ENCODE measurements at places on chromosomes 6 and 20.

DNA sequence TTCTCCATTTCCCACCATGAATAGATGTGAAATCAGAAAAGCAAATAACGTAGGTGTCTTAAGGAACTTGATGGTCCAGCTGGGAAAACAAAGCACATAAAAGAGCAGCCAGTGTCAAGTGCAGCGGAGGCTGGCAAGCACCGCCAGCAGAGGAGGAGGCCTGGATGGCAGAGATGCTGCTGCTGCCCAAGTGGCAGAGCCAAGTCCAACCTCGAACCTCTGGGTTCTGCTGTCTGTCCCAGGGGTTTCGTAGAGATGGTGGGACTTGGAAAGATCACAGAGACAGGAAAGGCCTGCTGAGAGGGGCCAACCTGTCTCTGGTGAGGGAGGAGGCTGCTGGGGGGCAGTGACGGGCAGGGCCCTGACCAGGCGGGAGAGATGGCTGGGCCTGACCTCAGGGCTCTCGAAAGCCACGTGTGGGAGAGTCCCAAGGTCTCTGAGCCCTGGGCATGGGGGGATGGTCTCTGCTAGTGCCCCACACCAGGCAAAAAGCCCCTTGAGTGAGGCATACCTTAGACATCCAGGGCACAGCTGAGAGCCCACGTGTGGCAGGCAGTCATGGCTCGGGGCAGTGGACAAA, 77.3 kb downstream of the TCP11 start:
- no peak for DNase-seq

DNA sequence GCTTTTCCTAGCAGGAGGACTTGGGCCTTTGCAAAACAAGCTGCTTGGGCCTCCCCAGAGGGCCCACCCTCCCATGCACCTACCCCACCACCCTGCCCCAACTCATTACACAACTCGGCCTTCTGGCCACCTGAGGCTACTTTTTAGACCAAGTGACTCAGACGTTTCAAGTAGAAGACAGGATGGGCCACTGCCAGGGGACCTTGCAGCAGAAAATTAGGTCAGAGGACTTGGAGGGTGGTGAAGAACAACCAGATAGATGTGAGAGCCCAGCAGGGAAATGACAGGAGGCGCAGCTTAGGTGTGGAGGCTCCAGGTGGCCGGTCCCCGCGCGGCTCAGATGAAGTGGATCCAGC, 1.4 kb downstream of the PPP1R3D start:
- no peak for DNase-seq

DNA sequence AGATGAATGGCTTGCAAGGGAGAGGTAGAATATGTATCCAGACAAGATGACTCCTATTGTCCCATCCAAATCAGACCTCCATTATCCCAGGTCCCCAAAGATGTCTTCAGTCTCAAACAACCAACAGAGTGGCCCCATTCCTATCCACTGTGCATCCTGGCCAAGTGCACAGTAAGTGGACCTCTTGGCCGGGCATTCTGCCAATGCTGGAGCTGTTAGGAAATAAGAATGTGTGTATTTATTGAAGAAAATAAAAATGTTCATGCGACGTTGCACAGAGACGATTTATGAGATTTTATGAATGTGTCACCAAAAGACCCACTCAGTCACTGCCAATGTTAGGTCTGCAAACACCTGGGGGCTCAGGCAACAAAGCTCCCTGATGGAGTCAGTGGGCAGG, 196.0 kb downstream of the MAFB start:
- no peak for DNase-seq

DNA sequence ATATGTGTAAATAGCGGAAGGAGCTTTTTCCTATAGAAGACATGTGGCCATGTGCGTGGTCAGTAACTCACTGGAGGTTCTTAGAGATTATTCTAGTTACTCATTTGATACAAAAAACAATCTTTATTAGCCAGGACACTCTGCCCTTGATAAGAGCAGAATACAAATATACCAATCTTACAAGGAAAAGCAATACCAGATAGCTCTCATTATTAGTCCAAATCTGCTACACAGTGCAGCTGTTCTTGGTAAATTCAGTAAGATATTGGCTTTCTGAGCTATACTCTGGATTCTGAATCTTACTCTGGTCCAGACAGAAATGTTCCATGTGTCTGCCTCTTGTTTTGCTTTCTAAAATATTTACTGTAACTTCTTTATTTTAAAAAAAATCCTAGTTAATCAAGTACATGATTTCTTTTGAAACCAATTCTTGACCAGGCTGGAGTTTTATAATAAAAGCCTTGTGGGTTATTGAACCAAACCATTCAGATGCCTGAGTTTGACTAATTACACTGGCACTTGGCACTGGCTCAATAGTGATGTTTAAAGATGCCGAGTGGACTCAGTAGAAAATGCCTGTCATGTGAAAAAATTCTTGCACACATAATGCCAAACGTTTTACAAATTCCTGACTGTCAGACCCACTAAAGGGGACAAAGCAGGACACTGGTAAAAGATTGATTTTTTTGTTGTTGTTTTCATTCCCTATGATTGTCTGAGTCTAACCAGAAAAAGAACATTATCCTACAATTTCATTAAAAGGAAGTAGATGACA, 242.8 kb upstream of the TCF21 start:
- DNase-seq: no peak

DNA sequence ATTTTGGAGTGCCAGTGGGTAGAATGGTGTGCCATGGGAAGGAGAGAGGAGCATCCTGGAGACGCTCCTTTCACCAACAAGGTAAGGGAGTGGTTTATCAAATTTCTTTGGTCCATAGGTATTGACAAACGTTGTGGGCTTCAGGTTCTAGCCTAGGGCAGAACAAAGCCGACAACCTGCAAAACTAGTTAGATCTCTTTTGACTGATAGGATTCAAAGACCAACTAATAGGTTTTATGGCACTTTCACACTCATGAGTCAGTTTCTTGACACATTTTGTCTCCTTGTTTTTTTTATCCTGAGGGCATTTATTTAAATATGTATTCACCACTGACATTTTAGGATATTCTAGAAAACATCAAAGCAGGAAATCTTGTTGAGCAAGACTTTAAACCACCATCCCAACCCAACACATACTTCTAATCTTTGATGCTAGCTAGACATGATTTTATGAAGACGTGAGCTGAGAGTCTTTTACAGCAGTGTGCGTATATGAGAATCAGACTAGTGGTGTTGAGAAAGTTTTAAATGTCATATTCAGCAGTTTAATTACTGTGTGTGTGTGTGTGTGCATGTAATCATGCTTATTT, 370.4 kb upstream of the HSF2 start:
- DNase-seq: no peak

GRCh38 chr20:46688151-46689081, 828 bp downstream of the TP53RK start:
- DNase-seq: no peak

DNA sequence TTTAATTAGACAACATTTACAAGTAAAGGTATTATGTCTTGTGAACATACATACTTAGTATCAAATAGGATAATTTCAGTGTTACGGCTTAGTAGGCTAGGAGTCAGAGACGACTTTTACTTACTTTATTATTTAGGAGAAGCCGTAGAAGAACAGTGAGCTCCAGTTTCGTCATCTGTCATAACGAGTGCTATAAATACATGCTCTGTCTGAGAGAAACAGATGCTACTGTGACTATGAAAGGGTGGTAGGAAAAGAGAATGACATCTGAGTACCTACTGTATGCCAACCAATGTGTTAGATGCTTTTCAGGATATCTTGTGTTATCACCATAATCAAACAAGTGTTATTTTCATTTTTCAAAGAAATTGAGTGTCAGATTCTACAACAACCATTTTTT, 119.0 kb downstream of the EYA4 start:
- DNase-seq: no peak

- peak; percentile 31 for DNase-seq
Measured at GRCh38 chr6:167825332-167826229, 1.1 kb upstream of the AFDN start.

DNA sequence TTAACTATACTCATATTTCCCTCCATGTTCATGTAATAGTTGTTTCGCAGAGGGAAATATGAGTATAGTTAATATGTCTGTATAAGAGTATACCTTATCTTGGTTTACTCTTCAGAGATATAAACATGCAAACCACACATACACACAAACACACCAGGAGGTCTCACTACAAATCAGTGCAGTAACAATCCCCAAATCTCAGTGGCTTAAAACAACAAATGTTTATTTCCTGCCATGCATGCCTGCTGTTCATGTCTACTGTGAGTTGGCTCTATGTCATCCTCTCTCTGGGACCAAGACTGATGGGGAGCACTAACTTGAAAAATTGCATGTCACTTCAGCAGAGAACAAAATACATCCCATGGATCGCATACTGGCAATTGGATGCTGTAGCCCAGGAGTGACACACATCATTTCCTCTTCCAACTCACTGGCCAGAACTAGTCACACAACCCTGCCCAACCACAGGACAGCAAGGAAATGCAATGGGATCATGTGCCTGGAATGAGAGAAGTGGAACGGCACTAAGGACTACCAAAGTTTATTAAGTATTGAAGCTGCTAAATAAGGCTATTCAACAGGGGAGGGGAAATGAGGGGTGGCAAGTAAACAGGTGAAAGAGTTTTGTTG, 89.0 kb upstream of the DTNBP1 start:
- DNase-seq: no peak

- peak; percentile 75 for DNase-seq
Measured at GRCh38 chr6:53410508-53411258, 61.9 kb upstream of the ELOVL5 start.

All from CD4-positive, alpha-beta T cell treated with Interleukin-12 subunit alpha and Interleukin-12 subunit beta, for 1 hour (primary cell).